Activated naive CD8-positive, alpha-beta T cell treated with anti-CD3 and anti-CD28 coated beads for 36 hours (primary cell): ENCODE measurements at places on chromosomes 7 and 10. TPM values are rescaled to one million over a fixed set of nuclear protein-coding genes. Genes with fewer than 3 reads are reported as not detected.

DNA sequence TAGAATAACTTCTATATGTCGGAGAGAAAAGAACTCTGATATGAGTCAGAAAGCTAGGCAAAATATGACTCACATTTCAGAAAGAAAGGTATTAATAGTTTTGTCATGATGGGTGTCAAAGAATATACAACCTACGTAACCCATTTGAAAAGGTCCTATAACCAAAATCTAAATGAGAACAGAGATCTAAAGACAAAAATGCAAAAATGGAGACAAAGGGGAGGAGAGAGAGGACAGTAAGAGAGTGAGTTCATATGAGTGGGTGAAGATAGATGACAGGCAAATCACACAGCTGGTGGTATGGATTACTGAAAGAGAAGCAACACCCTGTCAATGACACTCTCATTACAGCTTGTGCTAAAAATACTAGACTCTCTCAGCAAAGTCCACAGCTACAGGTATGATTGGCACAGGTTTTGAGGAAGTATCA, 25.6 kb downstream of the ANKMY2 start:
- no peaks in the 10 kb centered on the region for H3K27me3 ChIP-seq
- H3K4me3 ChIP-seq = peak overlapping the region; percentile 46
- DNase-seq = peak; percentile 5

DNA sequence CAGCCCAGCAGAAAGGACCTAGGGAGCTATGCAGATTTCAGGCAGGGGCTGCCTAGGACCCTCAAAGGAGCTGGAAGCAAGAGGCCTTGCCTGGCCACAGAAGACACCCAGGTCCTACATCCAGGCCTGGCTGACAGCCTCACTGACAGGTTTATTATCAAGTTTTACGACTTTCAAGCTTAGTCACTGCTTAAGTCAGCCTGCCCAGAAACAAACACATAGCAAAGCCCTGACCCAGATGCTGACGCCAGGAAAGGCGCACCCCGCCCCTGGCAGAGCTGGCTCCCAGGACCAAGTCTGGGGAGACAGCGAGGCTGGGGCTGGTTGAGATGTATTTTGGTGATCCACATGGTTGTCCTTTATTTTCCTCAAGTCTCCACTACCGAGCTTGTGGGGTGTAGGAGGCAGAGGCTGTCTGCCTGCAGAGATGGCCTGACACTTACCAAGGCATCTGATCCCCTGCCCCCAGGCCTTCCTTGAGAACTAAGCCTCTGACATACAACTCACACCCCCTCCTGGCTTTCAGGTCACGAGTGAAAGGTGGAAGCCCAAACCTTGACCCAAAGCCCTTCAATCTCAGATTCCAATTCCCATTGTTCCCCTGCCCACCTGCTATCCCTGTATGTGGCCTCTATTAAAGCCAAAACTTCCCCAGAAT, 80.7 kb upstream of the EMX2 start:
- no peaks in the 10 kb centered on the region for H3K4me1 ChIP-seq
- DNase-seq = no peak
- no peak overlapping the region for H3K27ac ChIP-seq
- H3K27me3 ChIP-seq = peaks cover under 1% of the 10 kb centered on the region

DNA sequence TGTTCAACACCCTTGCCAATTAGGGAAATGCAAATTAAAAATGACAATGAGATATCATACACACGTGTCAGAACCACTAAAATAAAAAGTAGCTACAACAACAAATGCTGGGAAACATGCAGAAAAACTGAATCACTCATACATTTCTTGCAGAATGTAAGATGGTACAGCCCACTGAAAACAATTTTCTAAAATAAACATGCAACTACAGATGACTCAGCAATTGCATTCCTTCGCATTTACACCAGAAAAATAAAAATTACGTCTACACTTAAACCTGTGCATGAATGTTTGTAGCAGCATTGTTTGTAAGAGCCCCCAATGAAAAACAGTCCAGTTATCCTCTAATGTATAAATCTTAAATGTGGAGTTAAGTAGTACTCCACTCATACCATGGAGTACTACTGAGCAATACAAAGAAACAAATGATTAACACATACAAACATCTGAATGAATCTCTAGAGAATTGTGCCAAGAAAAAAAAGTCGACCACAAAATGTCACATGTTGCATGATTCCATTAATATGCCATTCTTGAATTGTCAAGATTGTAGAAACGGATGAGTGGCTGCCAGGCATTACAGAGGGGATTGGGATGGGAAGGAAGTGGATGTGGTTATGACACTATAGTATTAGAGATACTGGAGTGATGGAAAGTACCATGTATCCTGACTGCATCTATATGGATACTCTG, 134.6 kb upstream of the NPSR1 start:
- no peaks in the 10 kb centered on the region for H3K36me3 ChIP-seq
- no peak overlapping the region for H3K27ac ChIP-seq
- no peaks in the 10 kb centered on the region for H3K27me3 ChIP-seq
- no peaks in the 10 kb centered on the region for H3K4me1 ChIP-seq

- H3K27ac ChIP-seq = no peak overlapping the region
- no peak for DNase-seq
- H3K4me3 ChIP-seq = no peak overlapping the region
These were observed 12.3 kb downstream of the MRPS24 start for GRCh38 chr7:43856996-43857395.

DNA sequence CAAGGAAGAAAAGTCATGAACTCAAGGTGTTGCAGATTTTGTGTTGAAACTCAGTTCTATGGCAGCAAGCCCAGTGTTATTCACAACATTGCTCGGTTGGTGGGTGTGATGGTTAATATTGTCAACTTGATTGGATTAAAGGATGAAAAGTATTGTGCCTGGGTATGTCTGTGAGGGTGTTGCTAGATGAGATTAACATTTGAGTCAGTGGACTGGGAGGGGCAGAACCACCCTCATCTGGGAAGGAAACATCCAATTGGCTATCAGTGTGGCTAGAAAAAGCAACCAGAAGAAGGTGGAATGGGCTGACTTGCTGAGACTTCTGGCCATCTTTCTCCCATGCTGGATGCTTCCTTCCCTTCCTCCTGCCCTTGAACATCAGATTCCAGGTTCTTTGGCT, 353.2 kb downstream of the ADRA2A start:
- no peak overlapping the region for H3K27ac ChIP-seq
- DNase-seq = no peak
- no peaks in the 10 kb centered on the region for H3K4me1 ChIP-seq
- no peak overlapping the region for H3K4me3 ChIP-seq
- no peaks in the 10 kb centered on the region for H3K36me3 ChIP-seq

- H3K4me1 ChIP-seq = peaks cover 8% of the 10 kb centered on the region
- peaks cover 64% of the 10 kb centered on the region for H3K27me3 ChIP-seq
- H3K4me3 ChIP-seq = no peak overlapping the region
- DNase-seq = peak; percentile 18
- H3K27ac ChIP-seq = no peak overlapping the region
- no peaks in the 10 kb centered on the region for H3K36me3 ChIP-seq
These were observed 820 bp upstream of the NRG3 start for GRCh38 chr10:81873932-81874816.

- H3K4me3 ChIP-seq = peak within 1 kb of the TSS; percentile 30
- DNase-seq = no peak
- peaks cover 87% of the 10 kb centered on the region for H3K27me3 ChIP-seq
- peaks cover 17% of the 10 kb centered on the region for H3K4me1 ChIP-seq
- H3K27ac ChIP-seq = no peak within 1 kb of the TSS
These were observed at the start of gene SFRP4 for GRCh38 chr7:37916673-37917660. SFRP4 (minus strand) TSS chr7:37916817; CDS start chr7:37916537, 280 bp downstream.

ABI1 gene
- 31.7 TPM for total RNA-seq

CRYGN gene
- total RNA-seq = 0.74 TPM

HECTD2 gene
- 2.6 TPM for total RNA-seq
